ENCODE measurements at places on chromosomes 5 and 9. TPM values are rescaled to one million over a fixed set of nuclear protein-coding genes. Genes with fewer than 3 reads are reported as not detected.
A peak's percentile ranks its signal among the peaks of the same experiment; 100 is the strongest.

DNA sequence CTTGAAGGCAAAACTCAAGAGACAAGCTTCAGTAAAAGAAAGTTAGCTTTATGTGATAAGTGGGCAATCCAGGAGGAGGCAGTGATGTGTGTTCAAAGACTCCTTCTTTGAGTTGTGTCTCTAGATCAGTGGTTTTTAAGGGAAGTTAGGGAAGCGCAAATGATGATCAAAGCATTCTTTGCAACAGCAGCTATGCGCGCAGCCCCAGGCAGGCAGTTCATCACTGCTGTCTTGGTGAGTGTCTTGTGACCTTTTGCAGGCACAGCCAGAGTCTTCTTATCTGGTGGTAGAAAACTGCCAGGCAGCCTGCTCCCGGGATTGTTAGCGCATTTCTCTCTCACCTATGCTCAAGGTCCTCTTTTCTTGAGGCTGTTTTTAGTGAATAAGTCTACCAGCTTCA, 40.3 kb upstream of the CLK4 start:
- no peak for DNase-seq

- DNase-seq: no peak
Observed at GRCh38 chr5:59180515-59180914, 597.6 kb downstream of the RAB3C start.

GRCh38 chr9:37453827-37454226, 11.4 kb downstream of the ZBTB5 start:
- DNase-seq: no peak

GRCh38 chr9:127450243-127450760, 904 bp downstream of the RPL12 start:
- peak; percentile 10 for DNase-seq

GRCh38 chr9:136850866-136851775, 1.0 kb upstream of the MAMDC4 start:
- DNase-seq: no peak

DNA sequence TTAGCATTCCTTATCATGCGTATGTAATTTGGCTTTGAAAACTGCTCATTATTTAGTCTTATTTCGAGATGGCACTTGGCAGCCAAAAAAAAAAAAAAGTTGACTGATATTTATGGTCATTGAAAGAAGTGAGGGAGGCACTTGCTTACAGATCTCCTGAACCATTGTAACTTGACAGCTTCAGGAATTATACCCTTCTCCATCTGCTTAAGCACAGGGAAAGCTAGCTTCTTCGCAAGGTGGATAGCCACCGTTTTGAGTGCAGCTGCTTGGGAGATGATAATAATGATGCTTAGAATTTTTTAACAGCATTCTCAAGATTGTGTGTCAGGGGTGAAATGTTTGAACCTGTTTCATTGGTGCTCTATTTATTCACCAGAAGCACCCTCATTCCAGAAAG, 116.1 kb downstream of the GIN1 start:
- DNase-seq: no peak

GRCh38 chr5:16169550-16169949, 10.0 kb downstream of the MARCHF11 start:
- no peak for DNase-seq

GRCh38 chr5:90311401-90311800, 98.2 kb downstream of the CETN3 start:
- DNase-seq: no peak

DNA sequence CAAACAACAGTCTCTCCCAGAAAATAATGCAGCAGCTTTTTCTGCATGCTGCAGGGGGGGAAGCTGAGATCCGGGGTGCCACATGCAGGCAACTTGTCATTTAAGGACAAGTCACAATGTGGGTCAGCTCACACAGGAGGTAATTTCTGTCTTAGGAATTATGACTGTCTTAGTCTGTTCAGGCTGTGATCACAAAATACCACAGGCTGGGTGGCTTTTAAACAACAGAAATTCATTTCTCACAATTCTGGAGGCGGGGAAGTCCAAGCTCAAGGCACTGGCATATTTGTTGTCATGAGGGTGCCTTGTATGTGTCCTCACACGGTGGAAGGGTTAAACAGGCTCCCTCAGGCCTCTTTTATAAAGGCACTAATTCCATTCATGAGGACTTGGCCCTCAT, 127.7 kb downstream of the DIRAS2 start:
- no peak for DNase-seq

DNA sequence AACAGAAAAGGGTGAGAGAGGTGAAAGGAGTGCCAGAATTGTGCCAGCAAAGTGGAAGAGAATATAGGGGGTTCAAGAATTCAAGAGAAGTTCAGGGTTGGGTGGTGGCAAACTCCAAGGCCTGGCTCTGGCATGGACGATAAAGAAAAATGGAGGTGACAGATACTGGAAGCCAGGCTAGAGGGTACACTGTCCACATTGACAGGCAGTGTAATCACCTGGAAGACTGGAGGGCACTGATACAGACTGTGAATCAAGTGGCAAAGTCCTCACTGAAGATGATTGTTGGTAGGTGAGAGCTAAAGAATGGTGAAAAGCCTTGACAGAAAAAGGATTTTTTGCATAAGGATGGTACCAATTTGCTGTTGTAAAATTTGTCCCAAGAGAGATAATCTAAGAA, 7.1 kb downstream of the SAR1B start:
- DNase-seq: no peak

Gene TRAF1
- 0.45 TPM for total RNA-seq

Gene DIRAS2
- not detected for total RNA-seq

Gene TLX3
- not detected for total RNA-seq

Gene PCDHB1
- not detected for total RNA-seq

Gene KIF4B
- total RNA-seq: 0.21 TPM

Gene TMEM215
- not detected for total RNA-seq

Gene PAEP
- total RNA-seq: not detected

Measured in HFFc6 (cell line).